NCI-H2107 (cell line): ENCODE measurements at places on chromosomes 16 and 17.

- no peak for DNase-seq
Observed at GRCh38 chr16:66275775-66276428, 90.6 kb upstream of the CDH5 start.

DNA sequence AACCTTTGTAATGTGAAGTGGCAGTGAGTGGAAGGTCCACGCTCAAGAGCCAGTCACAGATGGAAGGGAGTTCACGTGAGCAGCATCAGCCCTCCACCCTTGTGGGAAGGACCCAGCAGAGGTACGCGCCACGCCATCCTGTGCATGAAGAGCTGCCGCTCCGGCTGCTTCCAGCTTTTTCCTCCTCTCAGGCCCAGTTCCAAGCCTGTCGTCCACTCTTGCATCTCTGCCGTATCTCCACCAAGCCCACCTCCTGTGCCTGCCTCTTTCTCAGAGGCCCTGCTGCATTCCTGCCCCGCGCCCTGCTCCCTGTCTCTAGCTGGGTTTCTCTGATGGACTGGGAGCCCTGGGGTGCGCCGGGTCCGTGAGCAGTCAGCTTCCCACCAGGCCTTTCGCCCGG lies 10.2 kb downstream of the ZC3H18 start:
- DNase-seq = no peak

DNA sequence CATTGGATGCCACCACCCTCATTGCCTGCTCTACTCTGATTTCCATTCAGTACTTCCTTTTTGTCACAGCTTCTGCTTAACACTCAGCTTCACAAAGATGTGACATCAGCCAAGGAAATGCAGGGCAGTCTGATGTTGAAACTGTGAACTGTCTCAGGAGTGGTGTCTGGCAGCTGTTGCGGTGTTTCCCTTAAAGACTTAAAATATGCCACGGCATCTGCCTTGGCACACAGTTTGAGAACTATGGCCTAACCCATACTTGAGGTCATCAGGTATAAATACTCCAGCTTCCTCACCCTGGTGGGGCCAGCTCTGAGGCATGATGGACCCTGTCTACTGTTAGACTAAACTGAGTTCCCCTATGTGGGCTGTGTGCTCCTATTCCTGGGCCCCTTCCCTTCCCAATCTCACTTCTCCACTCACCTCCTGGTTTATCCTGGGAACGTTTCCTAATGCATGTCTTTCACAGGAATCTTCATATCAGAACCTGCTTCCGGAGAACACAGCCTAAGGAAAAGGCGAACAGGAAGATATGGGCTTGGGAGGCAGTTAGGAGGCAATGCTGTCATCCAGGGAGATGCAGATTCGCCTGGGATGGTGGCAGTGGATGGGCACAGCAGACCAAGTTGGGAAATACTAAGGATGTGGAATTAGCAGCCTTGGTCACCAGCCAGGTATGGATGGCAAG lies 96.5 kb downstream of the WSCD1 start:
- DNase-seq = no peak

DNA sequence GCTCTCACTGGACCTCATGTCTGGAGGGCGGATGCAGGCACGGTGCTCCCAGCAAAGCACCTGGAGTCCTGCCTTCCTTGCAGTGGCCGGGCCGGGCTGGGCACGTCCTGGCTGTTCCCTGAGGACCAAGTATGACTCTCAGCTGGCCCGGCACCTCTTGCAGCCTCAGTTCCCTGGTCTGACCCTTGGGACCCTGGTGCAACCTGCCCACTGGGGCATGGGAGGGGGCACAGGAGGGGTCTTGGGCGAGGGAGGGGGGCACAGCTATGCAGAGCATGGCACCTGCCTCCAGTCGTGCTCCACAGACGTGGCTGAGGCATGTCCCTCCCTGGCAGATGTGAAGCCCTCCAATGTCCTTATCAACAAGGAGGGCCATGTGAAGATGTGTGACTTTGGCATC lies 19.6 kb downstream of the MAP2K3 start:
- DNase-seq = no peak
